ENCODE measurements at places on chromosomes 16 and 17.

- DNase-seq, result no peak
Measured at GRCh38 chr16:11698271-11698689, 30.0 kb downstream of the SNN start.

DNA sequence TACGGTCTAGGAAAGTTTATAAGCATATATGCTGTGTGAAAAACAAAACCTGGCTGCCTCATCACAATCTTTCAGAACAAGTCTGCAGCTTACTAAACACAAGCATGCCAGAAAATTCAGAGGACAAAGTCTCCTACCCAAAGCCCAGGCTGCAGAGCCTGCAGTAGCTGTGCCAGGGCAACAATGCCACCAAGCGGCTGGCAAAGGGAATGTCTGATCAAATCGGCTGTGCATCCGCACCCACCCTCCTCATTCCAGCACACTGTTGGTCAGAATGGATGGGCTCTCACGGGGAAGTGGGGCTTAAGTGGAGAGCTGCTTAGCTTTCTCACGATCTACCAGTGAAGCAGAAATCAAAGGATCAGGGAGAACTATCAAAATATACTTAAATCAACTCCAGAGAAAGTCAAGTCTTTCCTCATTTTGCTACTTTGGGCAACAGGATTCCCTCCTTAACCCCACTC, 73.5 kb downstream of the CYTH1 start:
- no peak for DNase-seq

GRCh38 chr16:2505695-2506094, 8.1 kb upstream of the ATP6V0C start:
- no peak for DNase-seq

DNA sequence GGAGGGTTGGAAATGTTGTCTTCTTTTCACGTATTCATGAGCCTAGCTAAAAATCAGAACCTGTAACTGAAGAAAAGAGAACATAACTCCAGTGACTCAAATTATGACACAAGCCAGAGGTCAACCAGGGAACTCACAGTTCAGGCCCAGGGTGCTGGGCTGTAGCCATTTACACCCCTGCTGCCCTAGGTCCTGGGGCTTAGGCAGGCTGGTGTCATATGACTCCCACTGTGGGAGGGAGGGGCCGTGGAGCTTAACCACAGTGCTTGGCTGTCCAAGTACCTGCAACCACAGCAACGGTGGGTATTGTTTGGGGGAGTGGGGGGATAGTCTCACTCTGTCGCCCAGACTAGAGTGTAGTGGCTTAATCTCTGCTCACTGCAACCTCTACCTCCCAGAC, 71.1 kb upstream of the AMZ2 start:
- no peak for DNase-seq

GRCh38 chr16:86982347-86982596, 334.9 kb downstream of the C16orf95 start:
- no peak for DNase-seq

DNA sequence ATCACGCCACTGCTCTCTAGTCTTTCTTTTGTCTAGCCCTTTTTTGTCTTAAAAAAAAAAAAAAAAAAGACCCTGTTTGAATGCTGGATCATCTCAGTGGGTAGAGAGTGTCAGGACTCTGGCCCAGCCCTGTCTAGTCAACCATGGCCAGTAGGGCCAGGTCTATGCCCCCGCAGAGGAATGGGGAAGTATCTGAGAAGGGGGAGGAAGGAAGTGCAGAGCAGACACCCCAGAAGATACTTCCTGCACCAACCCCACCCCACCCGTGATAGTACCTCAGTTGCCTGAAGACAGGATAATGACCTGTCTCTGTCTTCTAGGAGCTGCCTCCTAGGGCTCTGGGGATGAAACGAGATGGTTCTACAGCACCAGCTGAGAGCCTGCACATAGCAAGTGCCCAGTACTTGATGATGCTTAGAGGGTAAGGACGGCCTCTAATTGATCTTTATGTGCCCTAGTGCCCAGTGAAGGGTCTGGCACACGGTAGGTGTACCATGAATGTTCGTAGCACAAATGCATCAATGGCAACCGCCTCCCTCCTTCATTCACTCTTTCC, 55.4 kb downstream of the ABAT start:
- DNase-seq, result no peak

DNA sequence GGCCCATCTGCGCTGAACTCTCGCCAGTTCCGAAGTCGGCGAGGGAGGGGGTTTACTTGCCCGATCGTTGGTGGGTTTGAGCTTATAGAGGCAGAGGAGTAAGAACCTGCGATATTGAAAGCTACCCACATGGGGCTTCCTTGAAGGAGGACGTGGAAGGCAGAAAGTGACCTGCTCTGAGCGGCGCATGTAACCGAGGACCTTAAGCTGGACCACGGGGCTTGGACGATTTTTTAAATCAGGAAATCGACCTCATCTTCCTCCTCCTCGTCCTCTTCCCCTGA, 2.0 kb downstream of the PRAC2 start:
- no peak for DNase-seq

DNA sequence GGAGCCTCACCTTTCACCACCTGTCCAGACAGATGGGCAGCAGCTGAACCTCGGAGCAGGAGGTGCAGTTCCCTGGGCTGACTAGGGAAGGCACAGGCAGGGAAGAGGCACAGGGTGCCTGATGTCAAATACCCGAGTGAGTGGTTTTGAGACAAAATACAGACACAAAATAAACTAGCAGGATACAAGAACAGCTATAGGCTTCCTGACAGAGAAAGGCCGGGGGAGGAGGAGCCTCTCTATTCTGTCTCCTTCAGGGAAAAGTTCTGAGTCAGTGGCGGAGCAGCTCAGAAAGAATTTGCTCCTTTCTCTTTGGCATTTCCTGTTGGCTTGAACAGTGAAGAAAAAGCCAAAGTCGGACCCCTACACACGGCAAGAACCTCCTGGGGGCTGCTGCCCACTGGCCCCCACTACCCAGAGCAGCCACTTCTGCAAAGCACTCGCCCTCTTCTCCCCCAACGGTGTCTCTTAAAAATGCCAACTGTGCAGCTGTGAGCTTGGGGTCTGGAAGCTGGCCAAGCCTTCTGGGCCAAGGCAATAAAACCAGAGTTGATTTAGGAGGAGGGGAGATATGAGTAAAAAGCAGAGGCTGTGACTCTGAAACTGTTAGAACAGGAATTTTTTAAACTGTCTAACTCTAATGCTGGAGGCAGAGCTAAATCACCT, 14.4 kb upstream of the FAAP100 start:
- DNase-seq, result no peak

DNA sequence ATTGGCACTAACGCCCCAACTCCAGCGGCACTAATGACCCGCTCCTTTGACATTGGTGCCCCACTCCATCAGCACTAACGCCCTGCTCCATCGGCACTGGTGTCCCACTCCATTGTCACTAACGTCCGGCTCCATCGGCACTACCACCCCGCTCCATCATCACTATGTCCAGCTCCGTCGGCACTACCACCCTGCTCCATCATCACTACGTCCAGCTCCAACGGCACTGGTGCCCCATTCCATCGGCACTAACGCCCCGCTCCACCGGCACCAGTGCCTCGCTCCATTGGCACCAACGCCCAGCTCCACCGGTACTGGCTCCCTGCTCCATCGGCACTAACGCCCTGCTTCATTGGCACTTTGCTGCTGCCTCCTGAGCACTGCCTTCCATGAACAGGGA, 7.5 kb downstream of the ZNF213 start:
- DNase-seq, result no peak

- no peak for DNase-seq
Measured at GRCh38 chr17:18919963-18920362, 32.0 kb upstream of the SLC5A10 start.

GRCh38 chr16:6335072-6335471, 997.6 kb upstream of the RBFOX1 start:
- DNase-seq, result no peak

DNA sequence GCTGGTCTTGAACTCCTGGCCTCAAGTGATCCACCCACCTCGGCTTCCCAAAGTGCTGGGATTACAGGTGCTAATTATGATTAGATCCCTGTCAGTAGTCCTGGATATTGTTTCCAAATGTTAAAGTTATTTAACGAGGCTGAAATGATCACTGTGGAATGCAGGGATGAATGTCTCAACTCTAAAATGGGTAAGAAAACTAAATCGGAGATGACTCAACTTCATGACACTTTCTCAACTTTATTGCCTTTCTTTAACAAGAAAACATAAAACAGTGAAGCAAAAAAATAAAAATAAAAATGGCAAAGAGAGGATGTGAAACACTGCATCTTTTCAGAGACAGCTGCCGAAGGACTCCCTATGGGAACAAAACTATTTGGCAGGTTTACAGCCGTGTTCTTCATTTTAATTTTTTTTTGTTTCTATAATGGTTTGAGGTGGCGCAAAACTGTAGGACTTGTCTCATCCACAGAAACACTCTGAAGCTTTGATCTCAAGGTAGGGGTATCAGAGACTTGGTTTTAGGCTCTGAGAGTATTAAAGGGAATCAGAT, 382.0 kb downstream of the GRIN2A start:
- no peak for DNase-seq

- DNase-seq, result no peak
Measured at GRCh38 chr17:48335858-48336500, 94.0 kb downstream of the SKAP1 start.

DNA sequence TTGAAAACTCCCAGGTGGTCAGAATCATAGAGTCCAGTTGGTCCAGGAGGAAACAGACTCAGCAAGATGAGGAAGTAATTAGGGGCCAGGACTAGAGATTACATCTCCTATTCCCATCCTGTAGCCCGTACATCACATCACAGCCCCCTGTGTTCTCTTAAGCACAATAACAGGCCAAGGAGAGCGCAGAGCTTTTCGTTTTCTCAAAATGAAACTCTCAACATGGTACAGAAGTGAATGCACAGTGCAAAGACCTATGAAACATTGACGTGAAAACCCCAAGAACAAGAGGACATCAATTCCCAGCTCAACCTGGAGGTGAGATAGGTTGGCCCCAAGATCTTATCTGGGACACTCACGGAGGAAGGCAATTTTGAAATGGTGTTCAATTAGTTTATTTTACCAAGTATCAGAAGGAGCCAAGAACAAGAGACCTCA, 9.0 kb downstream of the PIK3R5 start:
- no peak for DNase-seq
